Activated CD8-positive, alpha-beta memory T cell treated with anti-CD3 and anti-CD28 coated beads for 1 hour (primary cell): ENCODE measurements at places on chromosomes 7 and 10.

- DNase-seq: no peak
Observed at GRCh38 chr7:121166916-121167315, 161.9 kb upstream of the WNT16 start.

DNA sequence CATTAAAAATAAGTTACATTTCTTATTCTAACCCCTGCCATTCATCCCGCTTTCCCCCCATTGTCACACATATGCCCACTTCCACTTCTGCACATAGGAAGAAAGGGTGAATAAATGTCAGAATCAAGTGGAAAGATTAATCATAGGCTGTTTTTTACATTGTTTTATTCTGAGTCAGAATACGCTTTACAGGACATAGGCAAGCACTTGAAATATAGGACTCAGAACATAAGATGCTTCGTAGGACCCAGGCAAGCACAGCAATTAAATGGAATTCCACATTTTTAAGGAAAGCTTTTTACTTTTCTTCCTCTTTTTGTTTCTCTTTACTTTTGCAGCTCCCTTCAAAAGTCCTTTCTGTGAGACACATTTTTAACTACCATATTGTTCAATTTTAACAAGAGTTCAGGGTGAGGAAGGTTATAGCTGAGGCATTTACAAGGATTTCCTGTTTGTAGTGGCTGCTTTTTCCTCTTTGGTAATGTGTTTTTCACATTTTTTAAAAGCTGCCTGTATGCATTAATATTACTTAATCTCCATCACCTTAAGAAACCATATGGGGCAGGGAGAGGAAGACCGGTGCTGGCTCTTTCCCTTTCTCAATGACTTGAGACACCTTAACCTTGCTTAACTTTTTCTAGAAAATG lies 130.0 kb downstream of the TES start:
- DNase-seq: no peak

DNA sequence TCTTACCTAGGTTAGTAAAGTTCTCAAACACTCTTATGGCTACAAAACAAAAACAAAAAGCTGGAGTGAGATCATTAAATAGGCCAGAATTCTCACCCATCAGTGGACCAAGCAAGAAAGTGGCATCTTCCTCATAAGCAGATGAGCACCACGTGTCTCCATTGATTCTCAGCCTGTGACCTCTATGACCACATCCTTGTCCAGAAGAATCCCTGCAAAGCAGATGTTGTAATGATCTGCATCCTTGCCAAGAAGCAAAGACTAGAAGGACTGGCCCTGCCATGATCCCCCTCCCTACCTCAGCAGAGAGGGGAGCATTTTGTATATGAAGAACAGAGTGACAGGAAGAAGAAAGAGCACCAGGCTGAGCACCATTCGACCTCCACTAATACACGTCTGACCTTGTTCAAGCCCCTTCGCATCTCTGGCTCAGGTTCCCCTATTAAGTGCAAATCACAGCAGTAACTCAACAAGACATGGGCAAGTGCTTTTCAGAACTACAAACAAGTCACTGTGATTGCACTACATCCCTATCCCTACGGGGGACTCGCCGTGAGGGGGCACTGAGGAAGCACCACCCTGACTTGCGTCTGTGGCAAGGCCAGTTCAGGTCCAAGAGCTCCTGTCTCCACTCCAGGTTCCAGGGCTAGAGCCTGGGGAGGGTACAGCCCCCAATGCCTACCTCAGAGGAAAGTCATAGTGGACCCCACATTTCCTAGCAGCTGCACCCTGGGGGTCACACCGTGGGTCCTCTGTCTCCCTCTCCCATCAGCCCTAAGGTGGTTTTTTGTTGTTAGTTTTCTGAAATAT lies 22.2 kb upstream of the RASSF4 start:
- DNase-seq: no peak

DNA sequence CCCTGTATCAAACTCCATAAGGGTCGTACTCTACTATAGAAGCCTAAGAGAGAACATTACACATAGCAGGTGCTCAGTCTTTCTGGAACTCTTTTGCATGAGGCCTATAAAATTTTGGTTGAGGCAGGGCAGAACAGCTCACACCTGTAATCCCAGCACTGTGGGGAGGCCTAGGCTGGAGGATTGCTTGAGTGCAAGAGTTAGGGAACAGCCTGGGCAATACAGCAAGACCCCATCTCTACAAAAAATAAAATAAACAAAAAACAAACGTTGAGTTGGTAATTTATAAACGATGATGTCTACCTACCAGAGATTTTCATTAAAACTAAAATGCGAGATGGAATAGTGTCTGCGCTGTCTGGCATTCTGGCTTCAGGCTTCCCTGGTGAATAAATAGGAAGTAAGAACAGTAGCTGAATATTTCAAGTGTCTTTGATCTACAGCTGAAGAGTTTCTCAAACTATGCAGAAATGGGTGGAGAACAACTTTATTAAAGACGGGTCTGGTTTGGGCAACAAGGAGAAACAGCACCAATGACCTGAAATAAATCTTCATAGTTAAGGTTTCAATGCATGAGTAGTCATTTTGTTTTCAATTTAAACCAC lies 774 bp downstream of the PON2 start:
- no peak for DNase-seq
